NCI-H1105 treated with DMSO at 0.1 percent for 48 hours (cell line): ENCODE measurements at places on chromosomes 5 and 9.
A peak's percentile ranks its signal among the peaks of the same experiment; 100 is the strongest.

DNA sequence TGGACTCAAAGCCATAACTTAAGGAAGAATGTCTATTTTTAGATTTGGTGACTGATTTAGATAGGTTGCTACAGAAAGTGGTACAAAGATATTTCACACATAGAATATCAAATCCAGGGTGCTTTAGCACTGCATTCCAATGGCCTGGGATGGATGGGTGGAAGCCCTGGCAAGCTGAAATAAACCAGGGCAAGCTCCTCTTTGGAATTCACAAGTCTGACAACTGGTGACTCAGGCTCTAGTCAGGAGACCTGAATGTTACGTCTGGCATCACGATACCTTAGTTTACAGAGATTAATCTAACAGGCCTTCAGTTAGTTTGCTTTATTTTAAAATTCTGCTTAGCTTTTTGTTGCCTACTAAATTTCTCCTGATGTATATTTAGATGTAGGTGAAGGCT lies 144.0 kb downstream of the TMC1 start:
- DNase-seq: no peak

DNA sequence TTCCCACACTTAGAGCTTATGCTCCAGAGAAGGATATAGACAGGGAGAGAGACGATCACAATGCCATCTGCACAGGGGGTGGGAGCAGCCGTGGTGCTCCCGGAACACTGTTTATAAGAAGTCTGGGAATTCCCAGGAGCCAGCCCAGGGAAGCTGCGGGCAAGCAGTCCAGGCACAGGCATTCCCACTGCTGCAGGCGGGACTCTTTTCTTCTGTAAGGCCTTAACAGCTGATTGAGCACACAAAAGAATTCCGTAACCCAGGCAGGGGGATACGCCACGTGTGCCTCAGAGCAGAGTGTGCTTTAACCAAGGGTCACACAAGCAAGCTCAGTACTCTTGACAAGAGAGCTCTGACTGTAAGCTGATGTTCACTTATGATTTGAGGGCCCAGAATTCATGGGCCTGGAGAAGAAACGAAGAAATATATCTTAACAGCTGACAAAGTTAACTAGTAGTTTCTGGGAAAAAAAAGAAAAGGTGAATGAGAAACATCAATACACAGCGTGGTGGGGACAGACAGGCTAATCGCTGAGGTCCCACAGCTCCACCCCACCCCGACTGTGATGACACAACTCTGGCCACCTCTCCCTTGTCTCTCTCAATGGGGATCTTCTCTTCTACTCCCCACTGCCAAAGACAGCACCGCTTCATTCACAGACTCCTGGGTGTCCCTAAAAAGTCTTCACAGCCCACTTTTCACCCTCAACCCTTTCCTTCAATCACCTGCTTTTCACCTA lies 85.9 kb upstream of the SIMC1 start:
- no peak for DNase-seq

GRCh38 chr5:180026320-180026719 lies 45.2 kb downstream of the RNF130 start:
- no peak for DNase-seq

DNA sequence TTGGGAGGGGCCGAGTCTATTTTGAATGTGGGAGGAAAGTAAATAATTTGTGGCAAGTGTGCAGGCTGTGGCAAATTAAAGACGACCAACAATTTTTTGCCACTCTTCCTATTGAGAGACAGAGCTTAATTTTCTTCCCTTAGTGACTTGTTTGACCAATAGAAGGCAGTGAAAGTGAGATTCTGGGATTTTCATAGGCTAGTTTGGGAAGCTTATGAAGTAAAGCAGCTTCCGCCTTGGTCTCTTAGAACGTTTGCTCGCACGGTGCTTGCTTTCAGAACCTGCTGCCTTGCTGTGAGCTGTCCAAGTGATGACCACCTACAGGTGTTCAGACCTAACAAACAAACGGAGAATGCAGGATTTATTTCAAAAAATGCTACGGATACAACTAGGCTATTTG lies 6.7 kb upstream of the OR1N2 start:
- no peak for DNase-seq

DNA sequence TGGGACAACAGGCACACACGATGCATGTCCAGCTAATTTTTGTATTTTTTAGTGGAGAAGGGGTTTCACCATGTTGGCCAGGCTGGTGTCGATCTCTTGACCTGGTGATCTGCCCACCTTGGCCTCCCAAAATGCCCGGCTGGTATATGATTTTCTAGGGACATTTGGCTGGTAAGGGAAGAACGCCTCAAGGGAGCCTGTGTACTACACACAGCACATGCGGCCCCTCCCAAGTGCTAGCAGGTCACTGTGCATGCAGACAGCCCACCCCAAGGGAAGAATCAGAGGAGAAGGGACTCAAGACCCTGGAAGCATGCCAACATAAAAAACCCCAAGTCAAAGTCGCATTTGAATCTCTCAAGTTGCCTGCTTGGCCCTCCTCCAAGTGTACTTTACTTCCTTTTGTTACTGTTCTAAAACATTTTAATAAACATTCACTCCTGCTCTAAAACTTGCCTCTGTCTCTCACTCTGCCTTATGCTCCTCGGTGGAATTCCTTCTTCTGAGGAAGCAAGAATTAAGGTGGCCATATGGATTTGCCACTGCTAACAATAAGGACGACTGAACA lies 24.3 kb upstream of the OTULINL start:
- DNase-seq: peak; percentile 14

- no peak for DNase-seq
Observed at GRCh38 chr5:132491368-132492364, 1.1 kb upstream of the IRF1 start.

DNA sequence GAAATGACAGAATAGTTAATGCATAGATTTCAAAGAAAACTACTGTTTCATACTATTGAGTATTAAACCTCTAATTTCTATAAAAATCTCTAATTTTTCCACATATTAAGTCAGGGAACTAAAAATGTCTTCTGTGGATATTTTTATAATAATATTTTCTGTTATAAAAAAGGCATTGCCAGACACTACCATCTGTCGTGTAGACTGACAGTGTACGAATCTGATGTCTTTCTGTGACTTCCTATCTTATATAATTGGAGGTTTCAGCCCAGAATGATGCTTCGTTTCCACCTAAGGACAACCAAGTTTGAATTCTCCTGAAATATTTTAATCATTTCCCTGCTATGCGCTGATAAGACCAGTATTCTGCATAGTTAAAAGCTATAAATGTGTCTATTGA lies 456.6 kb upstream of the ARRDC3 start:
- no peak for DNase-seq

- peak; percentile 47 for DNase-seq
Observed at GRCh38 chr5:76175051-76175666, 92.0 kb downstream of the SV2C start.

DNA sequence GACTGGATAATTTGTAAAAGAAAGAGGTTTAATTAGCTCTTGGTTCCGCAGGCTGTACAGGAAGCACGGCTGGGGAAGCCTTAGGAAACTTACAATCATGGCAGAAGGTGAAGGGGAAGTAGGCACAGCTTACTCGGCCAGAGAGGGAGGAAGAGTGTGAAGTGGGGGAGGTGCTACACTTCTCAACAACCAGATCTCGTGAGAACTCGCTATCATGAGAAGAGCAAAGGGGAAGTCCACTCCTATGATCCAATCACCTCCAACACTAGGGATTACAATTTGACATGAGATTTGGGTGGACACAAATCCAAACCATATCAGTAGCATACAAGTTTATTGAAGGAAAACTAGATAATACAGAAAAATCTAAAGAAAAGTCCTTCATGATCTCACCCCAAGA lies 39.9 kb downstream of the NEURL1B start:
- no peak for DNase-seq

- no peak for DNase-seq
Observed at GRCh38 chr9:91555132-91555531, 131.5 kb upstream of the NFIL3 start.

DNA sequence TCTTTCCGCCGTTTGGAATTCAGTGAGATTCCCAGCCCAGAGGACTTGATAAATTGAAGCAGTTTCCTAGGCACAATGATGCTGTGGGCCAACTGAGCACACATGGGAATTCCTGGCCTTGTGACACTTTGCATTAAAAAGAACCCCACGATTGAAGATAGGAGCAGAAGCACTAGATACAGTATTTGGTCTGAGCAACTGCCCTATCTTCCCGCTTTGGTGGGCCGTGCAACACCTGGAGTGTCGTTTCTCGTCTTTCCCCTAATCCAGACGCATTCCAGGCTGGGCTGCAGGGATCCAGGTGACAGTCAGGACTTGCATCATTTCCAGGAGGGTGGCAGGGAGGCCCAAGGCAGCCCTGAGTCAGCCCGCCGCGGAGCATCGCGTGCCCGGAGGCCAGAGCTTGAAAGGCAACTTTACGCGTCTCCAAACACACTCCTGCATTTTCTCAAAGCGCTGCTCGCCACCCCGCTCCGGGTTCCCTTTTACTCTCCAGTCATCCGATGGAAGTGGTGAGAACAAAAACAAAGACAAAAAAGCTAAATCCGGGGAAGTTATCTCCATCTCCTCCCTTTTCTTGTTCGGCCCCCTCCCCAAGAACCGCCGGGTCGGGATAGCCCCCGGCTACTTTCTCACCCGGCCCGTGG lies 753 bp upstream of the STC2 start:
- DNase-seq: peak; percentile 4

- DNase-seq: no peak
Observed at GRCh38 chr5:170181902-170182301, 50.9 kb upstream of the C5orf58 start.

DNA sequence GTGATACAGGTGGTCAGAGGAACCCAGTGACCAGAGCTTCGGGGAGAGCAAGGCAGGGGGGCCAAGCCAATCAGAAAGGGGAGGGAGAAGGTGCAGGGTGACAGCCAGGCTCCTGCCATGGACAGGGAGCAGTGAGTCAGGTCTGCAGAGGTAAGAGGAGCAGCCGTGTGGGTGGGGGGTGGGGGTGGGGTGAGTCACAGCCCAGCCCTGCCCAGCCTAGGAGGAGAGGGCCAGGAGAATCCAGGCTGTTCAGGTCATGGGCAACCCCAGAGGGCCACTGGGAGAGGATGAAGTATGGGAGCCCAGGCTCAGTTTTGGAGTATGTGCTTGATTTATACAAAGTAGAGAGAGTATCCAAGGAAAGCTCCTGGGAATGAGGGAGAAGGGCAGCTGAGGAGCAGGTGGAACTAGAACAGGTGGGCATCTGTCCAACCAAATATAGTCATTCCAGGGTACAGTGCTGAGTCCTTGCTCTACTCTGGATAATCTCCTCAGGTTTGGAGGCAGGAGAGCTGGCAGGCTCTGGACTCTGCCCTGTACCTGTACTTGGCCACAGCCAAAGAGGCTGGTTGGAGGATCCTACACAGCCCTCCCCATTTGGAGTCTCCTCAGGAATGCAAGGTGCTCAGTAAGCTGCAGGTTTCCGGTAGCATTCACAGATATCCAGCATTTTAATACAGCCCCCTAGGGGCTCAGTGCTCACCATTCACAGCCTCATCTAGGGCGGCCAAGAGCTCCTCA lies 1.6 kb downstream of the HBEGF start:
- peak; percentile 8 for DNase-seq

GRCh38 chr5:11724940-11725339 lies 179.3 kb downstream of the CTNND2 start:
- DNase-seq: no peak

GRCh38 chr9:32264170-32264864 lies 120.1 kb upstream of the ACO1 start:
- no peak for DNase-seq

DNA sequence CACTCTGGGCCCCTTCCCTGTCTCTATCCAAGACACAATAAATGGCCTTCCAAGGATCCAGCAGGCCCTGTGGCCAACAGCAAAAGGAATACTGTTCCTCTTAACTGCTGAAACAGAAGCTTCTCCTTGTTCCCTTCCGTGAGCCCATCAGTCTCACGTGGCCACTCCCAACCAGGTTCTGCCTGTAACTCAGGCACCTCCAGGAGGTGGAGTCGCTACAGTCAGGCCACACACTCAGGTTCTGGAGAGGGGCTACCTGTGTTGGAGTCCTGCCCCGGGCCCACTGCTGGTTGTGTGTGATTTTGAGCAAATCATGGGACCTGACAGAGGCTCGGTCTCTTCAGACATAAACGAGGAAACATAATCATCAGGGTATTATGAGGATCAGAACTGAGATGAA lies 10.3 kb downstream of the FAT2 start:
- no peak for DNase-seq

- DNase-seq: no peak
Observed at GRCh38 chr5:132086277-132086794, 12.7 kb downstream of the CSF2 start.

DNA sequence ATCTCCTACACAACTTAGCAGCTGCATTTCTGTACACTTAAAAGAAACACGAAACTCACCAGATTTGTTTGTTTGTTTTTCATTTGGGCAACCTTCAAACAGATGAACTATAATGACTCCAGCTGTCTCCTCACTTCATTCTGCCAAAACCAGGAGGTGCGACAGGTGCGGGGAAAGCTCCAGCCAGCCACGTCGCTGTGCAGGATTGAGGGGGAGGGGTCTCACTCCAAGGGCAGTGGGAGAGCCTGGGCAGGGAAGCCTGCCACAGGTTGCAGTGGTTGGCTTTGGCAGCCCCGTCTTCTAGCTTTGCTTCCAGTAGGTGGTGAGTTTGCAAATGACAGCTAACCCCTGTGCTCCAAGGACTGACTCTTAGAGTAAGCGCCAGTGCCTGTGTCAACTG lies 215.8 kb downstream of the CEMIP2 start:
- DNase-seq: peak; percentile 93

DNA sequence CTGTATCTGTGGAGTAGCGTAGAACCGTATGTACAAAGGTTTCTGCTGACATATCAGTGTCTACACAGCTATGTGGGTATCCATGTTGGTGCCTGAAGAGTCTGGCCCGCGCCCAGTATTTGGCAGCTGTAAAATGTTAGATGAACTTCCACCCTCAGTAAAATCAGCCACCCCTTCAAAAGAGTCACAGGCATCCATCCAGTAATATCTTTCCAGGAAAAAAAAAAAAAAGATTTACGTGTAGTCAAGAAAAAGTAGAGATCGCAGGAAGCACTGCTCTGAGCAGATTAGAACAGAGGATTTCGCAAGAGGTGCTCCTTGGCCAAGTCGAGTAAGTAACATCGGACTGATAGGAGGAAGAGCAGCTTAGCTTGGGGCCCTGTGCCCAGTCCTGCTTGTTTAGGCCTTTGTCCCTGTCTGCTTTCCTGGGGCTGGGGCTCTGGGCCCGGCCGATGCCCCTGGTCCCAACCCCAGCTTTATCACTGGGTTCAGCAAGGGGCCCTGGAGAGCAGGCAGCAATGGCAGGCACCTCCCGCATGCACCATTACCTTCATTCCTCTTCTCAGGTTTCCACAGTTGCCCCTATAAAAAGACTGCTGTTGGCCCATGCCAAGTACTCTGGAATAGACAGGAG lies 21.2 kb downstream of the DAPK1 start:
- no peak for DNase-seq

GRCh38 chr5:127353796-127354195 lies 63.2 kb downstream of the MEGF10 start:
- DNase-seq: no peak

GRCh38 chr5:14039063-14039462 lies 94.6 kb upstream of the DNAH5 start:
- DNase-seq: no peak

- no peak for DNase-seq
Observed at GRCh38 chr9:136219276-136219675, 14.3 kb upstream of the LHX3 start.

GRCh38 chr9:134317790-134318414 lies 8.4 kb upstream of the RXRA start:
- no peak for DNase-seq

GRCh38 chr5:115842089-115842935 lies 577 bp downstream of the AP3S1 start:
- peak; percentile 50 for DNase-seq

GRCh38 chr5:140146523-140146842 lies 20.7 kb downstream of the IGIP start:
- no peak for DNase-seq

- DNase-seq: no peak
Observed at GRCh38 chr5:37197340-37198050, 51.7 kb downstream of the CPLANE1 start.

- no peak for DNase-seq
Observed at GRCh38 chr5:150399524-150400211, 13.0 kb downstream of the CD74 start.
